ENCODE measurements at places on chromosomes 1 and 21.

DNA sequence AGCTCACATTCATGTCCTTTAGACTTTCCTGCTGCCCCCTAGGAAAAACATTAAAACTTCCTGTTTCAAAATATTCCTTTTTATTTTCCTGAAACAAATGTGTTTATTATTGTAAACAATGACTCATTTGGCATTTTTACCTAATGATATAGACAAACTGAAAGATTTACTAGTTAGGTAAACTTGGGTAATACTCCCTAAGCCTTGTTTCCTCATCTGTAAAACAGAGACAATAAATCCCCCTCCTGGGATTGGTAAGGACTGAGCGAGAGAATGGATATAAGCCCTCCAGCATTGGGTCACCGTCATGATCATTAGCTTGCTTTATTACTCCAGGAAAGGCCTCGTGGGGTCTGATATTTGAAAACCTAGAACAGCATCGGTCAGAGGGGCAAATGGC is 59.8 kb downstream of the LPAR3 start:
- no peak for DNase-seq

DNA sequence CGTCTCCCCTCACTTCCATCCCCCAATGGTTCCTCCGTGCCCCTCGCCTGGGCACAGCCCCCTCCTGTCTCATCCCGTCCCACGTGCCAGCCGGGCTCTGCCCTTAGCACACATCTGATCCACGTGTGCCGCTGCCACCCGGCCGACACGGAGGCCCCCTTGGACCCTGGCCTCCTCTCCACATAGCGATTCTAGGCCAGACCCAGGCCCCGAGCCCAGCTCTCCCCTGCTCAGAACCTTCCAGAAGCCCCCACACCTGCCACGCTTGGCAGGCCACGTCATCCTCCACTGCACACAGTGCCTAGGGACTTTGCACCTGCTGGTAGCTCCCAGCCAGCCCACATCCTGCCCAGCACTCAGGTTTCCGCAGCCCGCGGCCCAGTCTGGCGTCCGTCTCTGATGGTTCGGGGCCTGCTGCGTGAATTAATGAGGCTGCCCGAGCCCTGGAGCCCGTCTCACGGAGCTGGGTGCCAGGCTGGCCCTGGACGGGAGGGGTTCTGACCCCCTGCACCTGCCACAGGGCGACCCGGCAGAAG is 20.1 kb downstream of the PLCH2 start:
- DNase-seq = no peak

DNA sequence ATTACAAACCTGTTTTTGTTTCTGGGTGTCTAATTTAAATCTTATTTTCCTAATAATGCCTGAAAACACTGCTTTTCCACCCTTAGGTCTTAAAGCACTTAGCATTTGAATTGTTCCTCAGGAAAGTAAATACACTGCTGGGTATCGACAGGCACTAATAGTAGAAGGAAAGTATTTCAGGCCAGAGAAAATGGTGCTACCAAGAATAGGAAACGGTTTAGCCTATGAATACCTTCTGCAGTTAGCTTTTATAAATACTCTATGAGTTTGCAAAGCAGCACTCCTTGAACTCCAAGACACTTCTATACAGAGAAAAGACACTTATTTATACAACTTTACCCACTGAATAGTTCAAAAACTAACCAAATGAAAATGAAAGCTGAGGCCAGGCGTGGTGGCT is 6.8 kb downstream of the FUBP1 start:
- no peak for DNase-seq

DNA sequence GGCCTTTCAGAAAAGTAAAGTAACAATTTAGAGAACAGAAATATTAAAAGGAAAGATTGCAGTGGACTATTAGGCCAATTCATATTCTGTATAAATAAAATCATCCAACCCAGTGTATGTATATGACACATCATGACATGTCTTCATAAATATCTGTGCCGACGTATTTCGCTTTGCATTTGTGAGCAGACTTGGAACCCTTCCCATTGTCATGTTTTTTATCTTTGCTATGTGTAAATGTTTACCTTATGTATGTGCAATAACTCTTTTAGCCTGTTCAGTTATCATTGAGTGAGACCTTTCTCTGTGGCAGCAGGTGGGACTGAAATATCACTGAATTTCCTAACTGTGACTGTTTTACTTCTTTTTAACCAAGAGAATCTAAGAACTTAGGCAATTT is 58.0 kb upstream of the FAM3B start:
- no peak for DNase-seq

DNA sequence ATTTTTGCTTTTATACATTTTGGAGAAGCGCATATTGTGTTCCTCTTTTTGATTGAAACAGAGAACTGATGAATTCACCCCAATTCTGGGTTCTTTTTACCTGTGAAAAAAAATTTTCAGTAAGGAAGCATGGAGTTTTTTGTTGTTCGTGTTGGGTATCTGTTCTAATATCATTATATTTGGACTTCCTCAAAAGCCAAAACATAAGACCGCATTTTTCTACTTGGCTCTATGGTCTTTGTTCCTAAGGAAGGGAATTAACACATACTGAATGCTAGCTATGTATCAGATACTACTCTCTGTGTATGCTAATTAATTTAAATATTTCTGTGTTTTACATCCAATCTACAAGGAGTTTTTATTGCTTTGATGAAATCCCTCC is 12.9 kb downstream of the EPB41 start:
- DNase-seq = no peak

DNA sequence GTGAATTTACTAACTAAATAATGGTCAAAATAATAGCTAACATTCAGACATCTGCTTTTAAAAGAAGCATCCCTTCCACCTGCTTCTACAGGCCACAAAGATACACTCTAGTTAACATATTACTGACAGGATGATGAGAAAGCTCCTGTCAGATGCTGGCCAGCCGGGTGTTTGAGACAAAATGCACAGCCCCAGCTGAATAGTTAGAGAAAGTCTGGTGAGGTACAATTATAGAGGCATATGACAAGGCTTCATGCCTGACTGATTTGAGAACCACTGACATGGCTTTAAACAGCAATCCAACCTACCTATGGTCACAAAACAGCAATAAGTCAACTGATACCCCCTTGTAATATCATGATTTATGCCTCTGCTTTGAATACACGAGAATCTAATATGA is 137.0 kb downstream of the DENND1B start:
- no peak for DNase-seq

GRCh38 chr1:1034439-1034781 is 14.5 kb downstream of the AGRN start:
- no peak for DNase-seq

- no peak for DNase-seq
These were observed 32.0 kb downstream of the CD34 start for GRCh38 chr1:207878939-207879338.

GRCh38 chr1:3746830-3747521 is 5.3 kb upstream of the CCDC27 start:
- DNase-seq = peak; percentile 79

DNA sequence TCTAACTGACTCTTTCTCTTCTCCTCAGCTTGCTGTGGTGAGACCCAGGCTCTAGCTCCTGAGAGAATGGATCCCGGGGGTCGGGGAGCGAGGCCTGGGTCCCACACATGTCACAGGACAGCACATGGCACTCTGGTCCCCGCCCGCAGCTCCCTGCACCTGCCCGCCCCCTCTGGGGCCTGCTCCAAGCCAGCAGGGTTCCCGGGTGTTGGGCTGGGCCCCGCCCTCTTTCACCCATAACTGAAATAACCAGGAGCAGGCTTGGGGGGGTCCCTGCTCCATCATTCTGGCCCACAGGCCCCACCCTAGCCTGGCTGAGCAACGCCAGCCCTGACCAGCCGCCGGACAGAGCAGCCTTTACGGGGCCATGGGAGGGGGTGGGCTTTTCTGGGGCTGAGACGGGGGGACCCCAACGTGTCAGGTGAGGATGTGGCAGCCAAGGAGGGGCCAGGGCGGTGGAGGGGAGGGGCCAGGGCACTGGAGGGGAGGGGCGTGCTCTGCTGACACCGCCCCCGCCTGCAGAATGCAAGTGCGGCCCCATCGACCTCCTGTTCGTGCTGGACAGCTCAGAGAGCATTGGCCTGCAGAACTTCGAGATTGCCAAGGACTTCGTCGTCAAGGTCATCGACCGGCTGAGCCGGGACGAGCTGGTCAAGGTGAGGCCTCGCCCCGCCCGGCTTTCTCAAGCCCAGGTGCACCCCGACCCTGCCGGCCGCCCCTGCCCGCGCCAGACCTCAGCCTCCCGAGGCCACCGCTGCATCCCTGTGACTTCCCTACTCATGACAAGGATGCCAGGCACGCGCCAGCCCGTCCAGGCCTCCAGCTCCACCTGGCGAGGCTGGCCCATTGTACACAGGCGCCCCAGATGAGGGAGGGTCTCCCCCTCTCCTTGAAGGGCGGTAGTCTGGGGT is 19.4 kb downstream of the COL6A1 start:
- no peak for DNase-seq

- no peak for DNase-seq
These were observed 7.5 kb downstream of the PPP1R12B start for GRCh38 chr1:202355944-202356553.

GRCh38 chr1:14804626-14805025 is 206.1 kb downstream of the KAZN start:
- DNase-seq = no peak

- no peak for DNase-seq
These were observed 591.3 kb upstream of the ADGRL2 start for GRCh38 chr1:81209461-81209860.

DNA sequence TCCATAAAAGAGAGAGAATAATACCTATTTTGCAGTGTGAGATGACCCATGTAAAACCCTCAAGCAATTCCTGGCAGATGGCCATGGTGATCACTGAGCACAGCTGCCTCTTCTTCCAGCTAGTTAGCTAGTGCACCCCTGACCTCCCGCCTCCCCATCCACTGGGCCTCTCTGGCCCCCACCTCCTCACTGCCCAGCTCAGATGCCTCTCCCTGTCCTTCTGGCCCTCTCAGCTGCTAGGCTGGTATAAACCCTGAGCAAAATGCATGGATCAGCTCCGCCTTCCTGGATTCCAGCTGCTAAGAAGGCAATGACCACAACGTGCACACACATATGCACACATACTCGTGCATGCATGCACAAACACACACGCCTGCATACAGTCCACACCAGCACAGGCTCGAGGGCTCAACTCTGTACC is 117.2 kb downstream of the DMRTB1 start:
- DNase-seq = no peak

Data from T-helper 17 cell (primary cell).